CD4-positive, CD25-positive, alpha-beta regulatory T cell (primary cell): ENCODE measurements at places on chromosomes 4 and X. TPM values are rescaled to one million over a fixed set of nuclear protein-coding genes. Genes with fewer than 3 reads are reported as not detected.

The MAP3K15 gene
- not detected for total RNA-seq

The APEX2 gene
- total RNA-seq: 9.4 TPM

The TMPRSS11F gene
- not detected for total RNA-seq

The GIMD1 gene
- total RNA-seq: not detected

The HEPH gene
- not detected for total RNA-seq

The EMCN gene
- total RNA-seq: not detected

The MAOB gene
- total RNA-seq: not detected

The BEX5 gene
- 7.0 TPM for total RNA-seq

The PABPC1L2B gene
- total RNA-seq: not detected

The ADRA2C gene
- not detected for total RNA-seq

The MTCP1 gene
- total RNA-seq: 16.1 TPM

The PAGE4 gene
- not detected for total RNA-seq

The TACC3 gene
- total RNA-seq: 111 TPM

The PRR32 gene
- total RNA-seq: not detected

The DCAF12L1 gene
- not detected for total RNA-seq

The EDA gene
- total RNA-seq: 2.4 TPM

The ZIC3 gene
- total RNA-seq: not detected

The VSIG4 gene
- not detected for total RNA-seq

The HERC5 gene
- total RNA-seq: 29.4 TPM

The PPP2R2C gene
- not detected for total RNA-seq

The NKAP gene
- 13.0 TPM for total RNA-seq

The CNKSR2 gene
- 14.7 TPM for total RNA-seq

The SHOX gene
- total RNA-seq: not detected

The TGIF2LX gene
- total RNA-seq: not detected

The IL15 gene
- total RNA-seq: 2.3 TPM

The PCDH19 gene
- total RNA-seq: not detected

The VCX3A gene
- total RNA-seq: not detected

The USP27X gene
- 2.2 TPM for total RNA-seq

The FANCB gene
- total RNA-seq: 2.8 TPM

The EGF gene
- total RNA-seq: 2.1 TPM
